Sigmoid colon (tissue), 7 donors: ENCODE measurements at places on chromosomes 16 and 17. TPM values are rescaled to one million over a fixed set of nuclear protein-coding genes. Genes with fewer than 3 reads are reported as not detected.

GRCh38 chr16:14510581-14510938 is 119.5 kb downstream of the PARN start:
- no peak for DNase-seq

- DNase-seq, result no peak
Observed at GRCh38 chr17:79135628-79136405, 61.2 kb downstream of the ENGASE start.

GAS2L2 gene
- total RNA-seq, result not detected

NHERF2 gene
- total RNA-seq, result 34.2 TPM

MEIOC gene
- not detected for total RNA-seq

NOS2 gene
- total RNA-seq, result 0.83 TPM

GRCh38 chr16:68233085-68233834 is 2.7 kb downstream of the ESRP2 start:
- peak; percentile 13 for DNase-seq

ITGAL gene
- total RNA-seq, result 3.8 TPM

ZNF598 gene
- 12.8 TPM for total RNA-seq

ATP2C2 gene
- not detected for total RNA-seq

DNA sequence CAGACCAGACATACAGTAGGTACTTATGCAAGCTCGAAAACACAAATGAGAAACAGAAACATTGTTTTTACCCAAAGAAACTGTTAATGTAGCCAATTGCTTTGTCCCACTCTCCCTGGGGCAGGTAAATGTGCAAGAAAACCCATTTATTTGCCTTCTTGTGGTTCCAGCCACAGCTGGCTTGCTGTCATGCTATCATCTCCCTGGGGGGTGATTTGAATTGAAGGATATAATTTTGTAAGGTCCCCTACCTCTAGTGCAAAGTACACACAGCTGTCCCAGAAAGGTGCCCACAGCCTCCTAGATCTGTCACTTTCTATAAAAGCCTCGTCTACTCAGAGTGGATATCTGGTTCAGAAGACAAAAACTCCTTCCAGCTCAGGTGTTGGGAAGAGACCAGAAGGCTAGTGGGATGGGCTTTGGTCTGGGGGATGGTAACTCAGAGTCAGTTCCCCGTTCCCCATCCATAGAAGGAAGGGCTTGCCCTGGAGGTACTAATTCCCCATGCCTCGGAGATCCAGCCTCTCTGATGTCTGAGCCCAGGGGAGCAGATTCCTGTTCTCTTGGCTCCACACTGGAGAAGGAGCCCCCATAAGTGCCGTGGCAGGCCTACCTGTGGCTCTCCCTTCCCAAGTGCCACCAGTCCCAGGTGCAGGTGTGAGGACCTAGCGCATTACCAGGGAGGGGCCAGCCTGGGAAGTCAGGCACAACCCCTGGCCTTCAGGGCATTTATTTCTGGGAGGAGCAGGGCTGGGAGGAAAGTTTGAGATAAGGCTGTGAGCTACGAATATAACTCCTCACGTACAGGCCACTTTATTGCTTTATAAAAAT is 2.4 kb upstream of the PRR15L start:
- DNase-seq, result no peak

DNA sequence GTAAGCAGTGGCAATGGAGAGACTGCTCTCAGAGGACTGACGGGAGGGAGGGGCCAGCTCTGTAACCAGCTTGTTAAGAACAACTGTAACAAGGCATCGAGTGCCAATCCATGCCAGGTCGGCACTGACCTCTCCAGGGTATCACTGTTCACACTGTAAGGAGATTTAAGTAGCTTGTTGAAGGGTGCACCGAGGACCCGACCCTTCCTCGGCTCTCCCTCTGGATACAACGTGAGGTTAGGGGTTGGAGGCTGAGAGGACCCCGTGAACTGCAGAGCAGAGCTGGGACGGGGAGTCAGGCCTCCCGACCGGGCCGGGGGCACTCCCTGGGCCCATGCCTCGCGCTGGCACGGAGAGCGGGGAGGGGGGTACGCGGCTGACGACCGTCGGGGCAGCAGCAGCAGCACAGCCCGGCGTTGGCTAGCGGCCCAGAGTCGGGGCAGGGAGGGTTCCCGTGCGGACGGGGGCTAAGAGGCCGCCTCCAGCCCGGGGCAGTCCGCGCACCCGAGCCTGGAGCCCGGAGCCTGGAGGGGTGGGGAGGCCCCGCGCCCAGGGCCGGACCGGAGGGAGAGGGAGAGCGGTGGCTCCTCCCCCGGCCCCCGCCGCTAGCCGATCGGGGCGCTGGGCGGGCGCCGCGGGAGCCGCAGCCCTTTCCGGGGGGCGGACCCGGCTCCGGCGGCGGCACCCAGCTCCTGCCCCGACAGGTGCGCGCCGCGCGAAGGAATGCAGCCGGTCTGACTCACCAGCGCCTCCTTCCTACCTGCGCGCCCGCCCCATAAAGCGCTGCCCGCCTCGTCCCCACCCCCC is at the start of gene ITGB4:
TSS of gene ITGB4 (plus strand) at position 804 of the 807 bp plus-strand sequence. CDS start 3,245 bp downstream, outside the sequence.
- no peak for DNase-seq

DNA sequence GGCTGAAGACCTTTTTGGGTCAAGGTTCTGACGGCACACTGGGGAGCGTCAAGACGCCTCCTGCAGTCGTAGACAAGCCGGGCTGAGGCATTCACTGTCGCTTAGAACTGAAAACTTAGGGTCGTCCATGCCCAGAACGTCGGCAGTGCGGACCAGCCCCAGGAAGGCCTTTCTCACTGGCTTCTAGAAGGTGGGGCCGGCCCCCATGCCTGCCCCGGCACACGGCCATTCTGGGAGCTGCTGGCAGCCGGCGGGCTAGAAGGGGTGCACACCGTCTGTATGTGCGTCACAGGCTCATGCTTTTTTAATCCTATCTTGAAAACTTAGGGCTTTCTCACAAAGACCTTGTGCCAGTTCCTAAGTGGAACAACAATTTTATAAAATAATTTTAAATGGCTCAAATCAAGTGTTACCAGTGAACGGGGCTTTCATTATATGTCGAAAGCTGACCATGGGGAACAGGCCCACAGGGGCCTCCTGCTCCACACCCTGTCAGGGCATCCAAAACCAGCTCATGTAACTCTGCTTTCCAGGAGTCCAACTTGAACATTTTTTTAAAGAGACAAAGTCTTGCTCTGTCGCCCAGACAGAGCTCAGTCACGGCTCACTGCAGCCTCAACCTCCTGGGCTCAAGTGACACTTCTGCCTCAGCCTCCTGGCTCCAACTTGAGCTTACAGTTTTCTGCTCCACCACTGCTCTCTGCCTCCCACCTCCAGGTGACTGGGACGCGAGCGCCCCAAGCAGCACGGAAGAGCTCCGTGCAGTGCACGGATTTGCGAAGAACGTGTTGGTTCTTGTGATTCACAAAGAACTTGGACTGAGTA is 111.2 kb downstream of the ANKRD11 start:
- peak; percentile 55 for DNase-seq

GLYR1 gene
- total RNA-seq, result 67.3 TPM

DNA sequence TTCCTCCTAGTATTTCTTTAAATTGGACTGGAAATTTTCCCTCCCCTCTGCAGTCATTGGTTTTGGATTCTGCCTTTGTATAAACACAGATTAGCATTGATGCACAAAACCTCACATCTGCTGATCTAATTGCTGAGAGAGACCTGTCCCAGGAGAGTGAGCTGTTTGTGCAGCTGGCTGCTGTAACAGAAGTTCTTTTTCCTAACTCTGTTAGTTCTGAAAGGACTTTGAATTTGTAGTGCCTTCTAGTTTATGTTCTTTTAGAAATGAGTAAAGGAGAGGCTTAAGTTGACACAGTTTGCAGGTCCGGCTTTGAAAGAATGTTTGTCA is 45.2 kb upstream of the KPNB1 start:
- DNase-seq, result no peak

GRCh38 chr16:67393111-67393787 is at the start of gene TPPP3:
Gene TPPP3, minus strand, starts transcription at chr16:67393498. Its CDS starts 2,387 bp downstream, at chr16:67391111.
- peak; percentile 95 for DNase-seq

- no peak for DNase-seq
Observed at GRCh38 chr16:68296693-68297092, 14.1 kb downstream of the SLC7A6OS start.

SOST gene
- not detected for total RNA-seq

- DNase-seq, result no peak
Observed at GRCh38 chr16:14179116-14179515, 108.0 kb downstream of the MRTFB start.

DNA sequence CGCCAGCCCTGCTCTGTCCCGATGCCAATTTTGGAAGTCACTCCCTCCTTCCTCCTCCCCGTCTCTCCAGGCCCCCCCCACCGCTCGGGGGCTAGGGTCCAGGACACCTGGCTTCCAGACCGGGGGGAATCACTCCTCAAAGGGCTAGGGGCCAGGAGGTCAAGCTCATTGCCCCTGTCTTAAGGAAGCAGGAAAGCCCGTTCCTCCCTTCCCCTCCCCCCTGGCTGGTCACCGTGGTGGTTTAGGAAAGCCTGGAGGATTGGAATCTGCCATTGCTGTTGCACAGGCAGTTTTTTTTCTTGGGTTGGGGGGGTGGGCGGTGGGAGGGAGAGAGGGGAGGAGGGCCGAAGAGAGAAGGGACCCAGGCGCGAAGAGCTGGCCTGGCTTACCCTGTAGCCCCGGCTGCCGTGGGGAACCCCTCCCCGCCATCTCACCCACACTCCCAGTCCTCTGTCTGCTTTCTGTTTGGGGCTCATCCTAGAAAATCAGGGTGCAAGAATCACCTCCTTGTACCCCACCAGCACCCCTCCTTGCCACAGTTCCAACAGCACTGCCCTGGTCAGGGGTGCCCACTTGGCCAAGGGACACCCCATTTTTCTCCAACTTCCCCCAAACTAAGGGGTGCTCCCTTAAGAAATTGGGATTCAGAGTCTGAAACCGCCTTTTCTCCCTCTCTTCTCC is 2.9 kb upstream of the BCL6B start:
- DNase-seq, result peak; percentile 83

HSPB9 gene
- total RNA-seq, result 0.27 TPM

DNA sequence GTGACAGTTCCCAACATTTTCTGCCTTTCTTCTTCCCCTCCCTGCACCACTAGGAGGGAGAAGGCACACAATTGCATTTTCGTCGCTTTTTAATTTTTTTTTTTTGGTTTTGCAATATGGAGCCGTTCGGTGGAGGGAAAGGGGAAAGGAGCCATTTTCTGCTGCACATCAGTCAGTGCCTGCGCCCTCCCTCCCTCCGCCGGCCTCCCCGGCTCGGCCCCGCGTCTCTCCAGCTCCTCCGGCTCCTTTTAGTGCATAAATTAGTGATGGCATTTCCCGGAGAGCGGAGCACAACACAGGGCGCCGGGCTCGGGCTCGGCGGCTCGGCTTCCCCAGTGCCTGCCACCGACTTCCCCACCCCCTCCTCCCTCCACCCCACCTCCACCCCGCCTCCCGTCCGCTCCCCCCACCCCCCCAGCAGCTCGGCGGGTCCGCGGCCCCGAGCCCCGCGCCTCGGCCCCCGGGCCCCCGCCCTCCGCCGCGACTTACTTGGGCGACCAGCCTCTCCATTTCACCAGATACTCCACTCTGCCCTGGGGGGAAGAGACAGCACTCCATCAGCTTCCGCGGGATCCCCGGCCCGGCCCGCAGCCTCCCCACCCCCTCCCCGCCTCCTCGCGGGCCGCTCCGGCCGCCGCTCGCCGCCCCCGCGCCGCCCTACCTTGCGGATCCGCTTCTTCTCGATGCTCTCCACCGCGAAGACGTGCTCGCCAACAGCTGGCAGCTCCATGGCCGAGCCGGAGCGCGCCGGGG is 542 bp downstream of the CBX4 start:
- DNase-seq, result no peak

TSPAN10 gene
- total RNA-seq, result 0.66 TPM

SPATA22 gene
- total RNA-seq, result not detected

- DNase-seq, result no peak
Observed at GRCh38 chr16:80654094-80654862, 113.5 kb downstream of the DYNLRB2 start.

CCL18 gene
- total RNA-seq, result 2.8 TPM

SLX1A gene
- 12.0 TPM for total RNA-seq

MT3 gene
- 9.6 TPM for total RNA-seq

CD300LB gene
- total RNA-seq, result 0.55 TPM

DNA sequence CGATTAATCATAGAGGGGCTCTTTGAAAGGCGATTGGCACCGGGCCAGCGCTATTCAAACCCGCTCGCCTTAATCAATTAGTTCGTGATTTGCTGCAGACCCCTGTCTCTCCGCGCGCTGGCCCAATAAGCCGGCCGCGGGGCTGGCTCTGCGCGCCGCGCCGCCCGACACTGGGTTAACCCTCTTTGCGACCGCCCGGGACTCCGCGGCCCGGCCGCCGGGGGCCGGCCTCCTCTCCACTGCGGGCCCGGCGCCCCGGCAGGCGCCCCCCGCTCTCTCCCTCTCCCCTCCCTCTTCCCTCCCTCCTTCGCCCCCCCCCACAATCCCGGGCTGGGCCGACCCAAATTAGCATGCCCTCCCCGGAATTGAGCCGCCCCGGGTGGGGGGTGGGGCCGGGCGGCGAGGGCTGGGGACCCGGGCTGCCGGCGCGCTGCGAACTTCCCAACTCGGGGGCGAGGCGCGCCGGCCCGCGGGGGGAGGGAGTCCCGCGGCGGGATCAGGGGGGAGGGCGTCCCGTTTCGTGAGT is 428 bp upstream of the SALL1 start:
- DNase-seq, result no peak

GRCh38 chr16:85553436-85554113 is 59.5 kb upstream of the GSE1 start:
- DNase-seq, result no peak

GRCh38 chr16:52498328-52499059 is 48.4 kb downstream of the TOX3 start:
- no peak for DNase-seq

- no peak for DNase-seq
Observed at GRCh38 chr16:89536886-89537548, 23.5 kb upstream of the RPL13 start.

CPHXL2 gene
- not detected for total RNA-seq

CIBAR2 gene
- total RNA-seq, result not detected

DNA sequence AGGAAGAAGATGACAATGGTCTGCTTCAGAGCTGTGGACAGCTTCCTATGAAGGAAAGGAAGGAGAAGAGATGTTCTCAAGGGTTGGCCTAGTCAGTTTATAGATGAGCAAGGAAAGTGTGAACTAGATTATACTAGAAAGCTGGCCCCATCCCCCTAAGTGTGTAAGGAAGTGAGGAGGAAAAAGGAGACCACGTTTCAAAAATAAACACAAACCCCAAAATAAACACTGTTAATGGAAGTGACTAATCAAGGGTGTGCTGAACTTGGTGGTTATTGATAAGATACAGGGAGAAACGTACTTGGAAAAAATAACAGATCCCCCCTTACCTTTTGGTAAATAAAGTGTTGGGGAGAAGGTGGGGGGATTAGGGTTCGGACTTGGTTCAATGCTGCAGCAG is 267.1 kb downstream of the SOX9 start:
- no peak for DNase-seq
